ENCODE measurements at places on chromosomes 4 and X. TPM values are rescaled to one million over a fixed set of nuclear protein-coding genes. Genes with fewer than 3 reads are reported as not detected.

The RAB39B gene
- total RNA-seq = 13.5 TPM

The FAM47A gene
- total RNA-seq = not detected

The MAGEC3 gene
- total RNA-seq = not detected

DNA sequence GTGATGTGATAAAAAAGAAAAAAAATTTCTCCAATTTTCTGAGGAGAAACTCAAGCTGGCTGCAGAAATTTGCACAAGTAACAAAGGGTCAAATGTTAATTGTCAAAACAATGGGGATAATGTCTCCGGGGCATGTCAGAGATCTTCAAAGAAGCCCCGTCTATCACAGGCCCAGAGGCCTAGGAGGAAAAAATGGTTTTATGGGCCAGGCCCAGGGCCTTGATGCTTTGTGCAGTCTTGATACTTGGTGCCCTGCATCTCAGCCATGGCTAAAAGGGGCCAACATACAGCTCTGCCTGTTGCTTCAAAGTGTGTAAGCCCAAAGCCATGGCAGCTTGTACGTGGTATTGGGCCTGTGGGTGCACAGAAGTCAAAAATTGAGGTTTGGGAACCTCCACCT is 961.0 kb downstream of the FAM133A start:
- DNase-seq = no peak

The NPY1R gene
- total RNA-seq = not detected

- DNase-seq = no peak
These were observed 195.1 kb upstream of the EDNRA start for GRCh38 chr4:147285751-147286150.

The RPGR gene
- total RNA-seq = 15.2 TPM

- no peak for DNase-seq
These were observed 434.0 kb downstream of the FAM133A start for GRCh38 chrX:94107981-94108380.

- no peak for DNase-seq
These were observed 24.3 kb upstream of the PGM2 start for GRCh38 chr4:37802068-37802666.

- peak; percentile 25 for DNase-seq
These were observed 1.8 kb downstream of the ABCD1 start for GRCh38 chrX:153726286-153727122.

- no peak for DNase-seq
These were observed 1.1 kb downstream of the GAB1 start for GRCh38 chr4:143337600-143338287.

DNA sequence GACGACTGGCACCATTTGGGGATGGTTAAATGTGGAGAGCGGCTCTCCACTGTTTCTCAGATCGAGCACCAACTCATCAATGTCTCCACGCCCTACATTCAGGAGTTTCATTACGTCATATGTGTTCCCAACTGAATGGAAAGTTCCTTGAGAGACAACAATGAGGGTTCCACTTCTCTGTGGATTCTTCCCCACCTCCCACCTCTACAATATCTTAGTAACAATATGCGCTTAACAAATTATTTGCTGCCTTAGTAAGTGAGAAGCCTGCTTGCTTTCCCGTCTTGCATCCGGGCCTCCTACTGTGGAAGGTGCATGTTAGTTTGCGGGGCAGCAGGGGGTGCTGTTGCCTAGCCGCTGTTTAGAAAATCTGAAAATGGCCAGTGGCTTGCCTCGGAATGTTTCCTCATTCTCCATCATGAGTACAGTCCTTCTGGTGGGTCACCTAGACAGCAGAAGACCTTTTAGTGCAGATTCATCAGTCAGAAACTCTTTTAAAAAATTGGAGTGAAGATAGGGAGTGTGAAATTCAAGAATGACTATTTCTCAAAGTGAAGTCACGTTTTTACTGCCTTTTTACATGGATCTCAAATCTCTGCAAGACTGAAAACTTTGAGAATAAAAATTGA is 55.7 kb downstream of the PHOX2B start:
- no peak for DNase-seq

The FAM133A gene
- total RNA-seq = not detected

The CITED1 gene
- not detected for total RNA-seq

GRCh38 chr4:108535757-108536156 is 84.6 kb upstream of the RPL34 start:
- DNase-seq = no peak

DNA sequence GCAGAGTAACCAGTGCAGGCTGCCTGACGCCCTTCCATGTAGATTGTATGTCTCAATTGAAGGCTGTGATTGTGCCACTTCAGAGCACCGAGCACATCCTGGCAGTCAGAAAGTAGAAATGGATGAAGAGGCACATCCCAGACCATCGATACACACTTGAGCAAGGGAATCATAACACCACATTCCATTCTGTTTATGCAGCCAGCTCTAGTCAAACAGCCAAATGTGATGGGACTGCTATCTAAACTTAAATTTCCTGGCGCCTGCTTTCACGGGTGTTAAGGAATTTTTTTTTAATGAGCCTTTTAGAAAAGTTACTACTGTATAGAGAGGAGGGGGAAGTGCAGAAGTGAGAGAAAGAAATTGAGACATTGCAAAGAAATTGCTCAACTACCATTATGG is 84.4 kb downstream of the PPARGC1A start:
- no peak for DNase-seq

DNA sequence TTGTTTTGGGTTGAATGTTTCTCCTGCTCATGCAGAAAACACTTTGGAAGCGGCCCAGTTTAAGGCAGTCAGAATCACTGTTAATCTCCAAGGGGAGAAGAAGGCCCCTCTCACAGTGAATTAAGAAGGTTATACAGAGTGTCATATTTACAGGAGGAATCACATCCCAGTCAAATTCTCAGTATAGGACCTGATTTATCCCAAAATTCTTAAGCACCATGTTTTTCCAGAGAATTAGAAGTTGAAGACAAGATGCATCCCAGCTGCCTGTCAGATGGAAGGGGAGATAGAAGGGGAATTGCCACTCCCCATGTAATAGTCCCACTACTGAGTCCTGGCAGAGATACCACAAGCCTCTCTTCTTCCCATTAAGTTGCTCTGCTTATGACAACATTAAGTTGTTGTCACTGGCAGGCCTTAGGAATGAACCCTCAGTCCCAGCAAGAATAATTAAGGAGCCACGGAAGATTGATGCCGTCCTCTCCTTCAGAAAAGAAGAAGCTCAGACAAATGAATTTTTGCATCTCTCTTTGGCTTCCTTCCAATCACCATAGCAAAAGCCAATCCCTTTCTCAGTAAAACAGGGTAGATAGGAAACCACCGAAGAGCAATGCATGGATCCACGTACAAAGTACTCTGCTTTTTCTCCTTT is 138.4 kb downstream of the LDB2 start:
- DNase-seq = no peak

DNA sequence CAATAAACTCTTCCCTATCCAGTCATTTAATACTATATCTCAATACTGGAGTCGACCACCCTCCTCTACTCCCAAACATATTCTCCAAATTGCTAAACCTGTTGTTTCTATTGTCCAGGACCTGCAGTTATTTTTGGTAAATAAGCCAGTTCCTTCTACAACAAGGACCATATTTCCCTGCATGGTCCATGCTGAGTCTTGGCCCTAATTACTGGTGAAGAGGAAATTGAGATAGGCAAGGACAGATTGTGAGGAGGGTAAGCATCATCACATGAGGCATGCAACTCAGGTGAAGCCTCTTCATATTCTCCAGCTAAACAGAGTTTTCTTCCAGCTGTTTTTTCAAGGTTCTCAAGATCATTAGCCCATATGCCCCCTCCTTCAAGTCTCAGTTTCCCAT is 1193.6 kb downstream of the RAPGEF2 start:
- DNase-seq = no peak

- DNase-seq = no peak
These were observed 171.5 kb downstream of the CFAP299 start for GRCh38 chr4:80507077-80507476.

The DRD5 gene
- total RNA-seq = not detected

The NUDT10 gene
- total RNA-seq = not detected

DNA sequence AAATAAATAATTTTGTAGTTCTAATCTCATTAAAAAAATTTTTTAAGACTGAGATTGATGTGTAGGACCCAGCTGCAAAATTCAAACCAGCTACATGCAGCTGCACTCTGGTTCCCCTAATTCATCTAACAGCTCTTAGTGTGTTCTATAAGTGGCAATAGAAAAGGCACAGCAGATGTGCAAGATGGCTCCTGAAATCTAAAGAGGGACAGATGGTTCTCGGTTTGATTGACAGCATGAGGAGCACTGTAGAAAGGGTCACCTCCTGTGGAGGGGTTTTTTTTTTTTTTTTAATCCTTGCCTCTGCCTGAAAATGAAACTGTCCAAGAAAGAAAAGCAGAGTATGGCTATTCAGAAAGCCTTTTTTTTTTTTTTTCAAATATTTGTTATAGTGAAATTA is 16.9 kb upstream of the OCIAD1 start:
- DNase-seq = no peak

The BMPR1B gene
- total RNA-seq = not detected

GRCh38 chr4:128291096-128291495 is 3.5 kb upstream of the PGRMC2 start:
- no peak for DNase-seq

DNA sequence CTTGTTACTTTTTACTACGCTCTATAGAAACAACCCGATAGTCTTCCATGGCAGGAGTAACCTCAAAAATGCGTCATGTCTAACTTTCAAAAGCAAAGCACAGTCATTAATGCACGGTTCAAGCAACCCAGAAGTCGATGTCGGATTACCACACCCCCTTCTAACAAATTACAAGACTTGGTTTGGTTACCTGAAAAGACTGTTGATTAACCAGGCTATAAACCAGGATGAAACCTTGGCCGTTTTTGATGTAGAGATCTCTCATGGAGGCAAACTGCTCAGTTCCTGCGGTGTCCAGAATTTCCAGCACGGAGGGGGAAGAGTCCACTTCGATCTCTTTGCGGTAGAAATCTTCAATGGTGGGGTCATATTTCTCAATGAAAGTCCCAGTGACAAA is 2.4 kb downstream of the RAP2C start:
- peak; percentile 29 for DNase-seq

The GPR173 gene
- total RNA-seq = 0.11 TPM

The CPZ gene
- total RNA-seq = not detected

DNA sequence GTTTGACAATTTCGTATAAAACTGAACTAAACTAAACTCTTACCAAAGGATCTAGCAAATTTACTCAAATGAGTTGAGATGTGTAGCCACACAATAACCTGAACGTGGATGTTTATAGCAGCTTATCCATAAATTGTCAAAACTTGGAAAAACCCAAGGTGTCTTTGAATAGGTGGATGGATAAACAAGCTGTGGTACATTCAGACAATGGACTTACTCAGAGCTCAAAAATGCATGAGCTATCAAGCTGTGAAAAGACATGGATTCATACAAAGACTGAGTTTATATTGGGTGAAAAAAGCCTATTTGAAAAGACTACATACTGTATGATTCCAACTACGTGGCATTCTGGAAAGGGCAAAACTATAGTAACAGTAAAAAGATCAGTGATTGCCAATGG is 69.5 kb downstream of the LARP1B start:
- no peak for DNase-seq

GRCh38 chr4:80096175-80096850 is 23.3 kb upstream of the ANTXR2 start:
- no peak for DNase-seq

DNA sequence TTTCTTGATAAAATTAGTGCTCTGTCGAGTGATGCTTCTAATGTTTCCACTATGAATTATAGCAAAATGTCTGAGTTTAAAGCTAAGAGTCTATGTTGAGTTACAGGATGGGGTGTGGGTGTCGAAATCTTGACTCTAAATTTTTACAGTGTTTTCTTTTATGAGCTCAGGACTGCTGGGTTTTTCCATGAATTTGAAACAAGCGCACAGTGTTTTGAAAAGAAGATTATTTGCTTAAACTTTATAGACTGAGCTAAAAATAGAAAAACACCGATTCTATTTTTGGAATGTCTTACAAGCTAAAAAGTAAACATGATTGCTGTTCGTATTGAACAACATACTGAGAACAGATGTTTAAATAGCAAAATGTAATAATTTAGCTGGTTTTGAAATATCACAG is 7.5 kb downstream of the PTTG2 start:
- DNase-seq = no peak

Measured in naive thymus-derived CD8-positive, alpha-beta T cell (primary cell).